Stimulated activated naive CD4-positive, alpha-beta T cell (primary cell): ENCODE measurements at places on chromosomes 12 and 14.

- DNase-seq, result no peak
These were observed 4.8 kb downstream of the IFFO1 start for GRCh38 chr12:6551063-6551461.

DNA sequence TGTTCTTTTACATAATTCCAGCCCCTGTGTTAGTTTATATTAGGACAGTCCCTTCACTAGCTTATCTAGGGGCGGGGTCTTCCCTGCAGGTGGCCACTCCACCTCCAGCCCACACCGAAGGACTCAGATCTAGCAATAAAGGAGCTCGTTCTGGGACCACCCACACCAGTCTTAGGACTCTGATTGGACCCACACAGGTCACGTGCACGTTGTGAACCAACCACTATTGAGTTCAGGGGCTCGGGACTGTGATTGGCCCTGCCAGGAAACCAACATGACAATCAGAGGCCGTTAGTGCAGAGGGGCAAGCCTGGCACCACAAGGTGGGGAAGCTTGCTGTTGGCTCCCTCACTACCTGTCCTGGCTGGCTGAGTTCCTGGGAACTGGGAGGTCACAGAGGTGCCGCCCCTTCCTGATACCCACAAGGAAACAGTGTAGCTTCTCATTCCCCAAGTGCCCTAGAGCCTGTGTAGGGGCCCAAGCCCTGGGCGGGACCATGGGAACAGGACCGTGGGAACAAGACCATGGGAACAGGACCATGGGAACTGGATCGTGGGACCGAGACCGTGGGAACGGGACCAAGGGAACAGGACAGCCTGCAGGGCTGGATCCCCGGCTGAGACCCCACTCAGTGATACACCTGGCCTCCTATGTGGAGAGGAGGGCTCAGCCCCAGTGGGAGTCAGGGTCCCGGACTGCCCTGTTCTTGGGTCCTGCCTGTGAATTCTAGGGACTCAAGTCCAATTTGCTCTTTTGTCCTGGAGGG lies 297.8 kb downstream of the ADGRD1 start:
- no peak for DNase-seq

DNA sequence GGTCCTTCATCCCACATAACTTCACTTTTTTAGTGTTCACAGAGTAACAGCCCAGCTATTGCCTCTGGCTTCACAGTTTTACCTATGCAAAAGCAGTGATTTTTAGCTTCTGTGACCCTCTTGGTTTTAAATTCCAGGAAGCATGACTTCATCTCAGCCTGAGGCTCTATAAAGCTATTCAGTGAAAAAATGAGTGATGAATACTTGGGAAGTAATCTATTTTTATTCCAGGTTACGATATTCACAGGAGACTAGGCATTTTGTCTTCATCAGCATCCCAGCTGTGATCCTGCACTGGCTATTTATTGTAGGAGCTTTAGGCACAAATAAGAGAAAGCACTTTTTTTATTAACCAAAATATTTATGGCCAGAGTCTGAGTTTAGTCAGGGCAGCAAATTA lies 164.8 kb downstream of the SNAPC1 start:
- no peak for DNase-seq

DNA sequence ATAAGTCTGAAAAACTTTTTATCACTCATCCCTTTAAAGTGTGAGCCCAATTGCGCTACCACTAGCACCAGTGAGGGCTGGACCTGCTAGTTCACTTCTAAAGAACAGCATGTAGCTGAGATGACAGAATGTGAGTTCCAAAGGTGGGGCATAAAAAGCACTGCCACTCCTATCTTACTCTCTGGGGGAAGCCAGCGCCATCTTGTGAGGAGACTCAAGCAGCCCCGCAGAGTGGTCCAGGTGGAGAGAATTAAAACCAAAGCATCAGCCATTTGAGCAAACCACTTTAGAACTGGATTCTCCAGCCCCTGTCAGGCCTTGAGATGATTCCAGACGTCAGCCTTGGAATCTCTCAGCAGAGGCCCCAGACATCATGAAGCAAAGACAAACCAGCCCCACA lies 39.9 kb downstream of the TMEM132D start:
- no peak for DNase-seq

DNA sequence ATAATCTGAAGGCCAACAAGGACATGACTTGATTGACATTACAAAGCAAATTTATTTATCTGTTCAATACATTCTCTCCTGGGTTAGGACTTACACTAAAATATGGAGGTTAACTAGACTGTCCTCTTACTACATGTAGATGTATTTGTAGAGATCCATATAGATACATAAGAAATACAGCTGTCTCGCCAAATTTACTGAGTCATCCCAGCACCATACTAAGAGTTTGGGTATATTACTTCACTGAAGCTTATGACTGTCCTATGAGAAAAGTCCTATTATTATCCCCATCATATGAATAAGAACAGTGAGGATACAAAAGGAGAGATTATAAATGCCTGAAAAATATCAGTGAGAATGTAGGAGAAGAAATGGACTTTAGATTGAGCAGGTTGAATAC lies 44.8 kb upstream of the ACSM4 start:
- DNase-seq, result no peak

DNA sequence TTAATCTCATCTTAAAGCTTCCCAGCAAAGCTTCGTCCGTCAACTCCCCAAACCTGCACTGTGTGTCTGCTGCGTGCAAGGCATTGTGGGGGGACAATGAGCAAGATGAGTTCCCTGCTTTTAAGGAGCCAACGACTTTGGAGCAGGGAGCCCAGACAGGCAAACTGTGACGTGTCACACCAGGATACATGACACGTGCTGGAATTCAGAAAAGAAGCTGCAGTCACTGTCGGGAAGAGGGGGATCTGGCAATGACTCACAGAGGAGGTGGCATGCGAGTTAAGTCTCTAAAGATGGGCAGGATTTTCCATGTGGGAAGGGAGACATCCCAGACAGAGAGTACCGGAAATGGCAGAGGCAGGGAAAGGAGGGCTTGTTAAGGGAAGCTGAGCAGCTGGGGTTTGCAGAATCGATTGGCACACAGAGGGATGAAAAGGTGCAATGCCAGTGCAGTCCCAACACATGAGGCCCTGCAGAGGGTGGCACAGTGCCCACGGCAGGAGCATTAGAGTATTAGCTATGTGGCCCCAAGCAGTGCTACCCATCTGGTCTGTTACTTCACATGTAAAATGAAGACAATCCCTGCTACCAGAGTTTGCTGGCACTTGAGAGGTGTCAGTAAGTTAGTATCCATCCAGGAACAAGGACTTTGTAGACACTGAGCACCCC lies 52.9 kb downstream of the SETD3 start:
- no peak for DNase-seq

GRCh38 chr14:55950135-55950534 lies 168.1 kb upstream of the PELI2 start:
- no peak for DNase-seq
